NCI-H1436 treated with DMSO at 0.1 percent for 48 hours (cell line): ENCODE measurements at places on chromosomes 1 and 21.

GRCh38 chr1:232384171-232384883 is 245.6 kb downstream of the SIPA1L2 start:
- DNase-seq = no peak

GRCh38 chr1:112579801-112580510 is 39.0 kb downstream of the ST7L start:
- DNase-seq = no peak

- DNase-seq = no peak
Observed at GRCh38 chr1:20508411-20508771, 440 bp upstream of the MUL1 start.

DNA sequence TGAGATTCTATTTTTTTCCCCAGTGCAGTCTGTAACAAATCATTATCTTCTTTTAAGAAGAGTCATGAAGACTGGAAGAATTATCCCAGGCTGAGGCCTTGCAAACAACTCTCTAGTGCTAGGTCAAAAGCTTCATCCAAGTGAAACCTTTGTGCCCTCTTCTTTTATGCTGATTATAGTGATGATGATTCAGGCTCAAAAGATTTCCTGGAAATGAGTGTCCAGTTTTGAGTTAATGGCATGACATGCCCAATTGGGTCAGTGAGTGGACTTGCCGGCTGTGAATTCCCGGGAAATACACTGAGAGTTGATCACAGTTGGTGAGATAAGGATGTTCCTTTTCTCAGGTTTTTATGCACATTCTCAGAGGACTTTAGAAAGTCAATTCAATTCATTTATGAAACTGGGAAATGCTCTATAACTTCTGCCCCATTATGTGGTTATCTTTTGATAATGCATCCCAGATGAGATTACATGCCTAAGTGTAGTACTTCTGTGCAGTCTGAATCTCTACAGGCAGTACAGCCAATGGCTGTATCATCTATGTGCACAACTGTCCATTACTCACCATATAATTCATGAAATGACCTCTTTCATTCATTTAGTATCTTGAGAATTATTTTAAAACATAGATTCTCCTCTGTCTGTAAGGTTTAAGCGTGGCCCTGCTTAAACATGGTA is 66.2 kb downstream of the S1PR1 start:
- DNase-seq = no peak

DNA sequence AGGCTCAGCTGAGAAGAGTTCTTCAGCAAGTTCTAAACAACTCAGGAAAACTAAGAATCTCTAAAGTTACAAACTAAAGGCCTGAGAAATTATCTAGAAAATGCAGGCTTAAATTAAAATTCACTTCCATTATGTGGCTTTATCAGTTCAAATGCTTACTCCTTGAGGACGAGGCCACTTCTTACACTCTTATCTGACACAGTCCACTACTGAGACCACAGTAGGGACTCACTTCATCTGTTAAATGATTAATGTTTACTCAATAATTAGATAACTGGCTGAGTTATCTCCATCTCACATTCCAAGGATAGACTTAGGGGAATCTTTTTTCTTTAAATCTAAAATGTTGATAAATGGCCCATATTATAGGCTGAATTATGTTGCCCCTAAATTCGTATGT is 1.6 kb downstream of the C1orf141 start:
- no peak for DNase-seq

GRCh38 chr21:41600556-41600955 is 92.6 kb upstream of the TMPRSS2 start:
- DNase-seq = no peak

DNA sequence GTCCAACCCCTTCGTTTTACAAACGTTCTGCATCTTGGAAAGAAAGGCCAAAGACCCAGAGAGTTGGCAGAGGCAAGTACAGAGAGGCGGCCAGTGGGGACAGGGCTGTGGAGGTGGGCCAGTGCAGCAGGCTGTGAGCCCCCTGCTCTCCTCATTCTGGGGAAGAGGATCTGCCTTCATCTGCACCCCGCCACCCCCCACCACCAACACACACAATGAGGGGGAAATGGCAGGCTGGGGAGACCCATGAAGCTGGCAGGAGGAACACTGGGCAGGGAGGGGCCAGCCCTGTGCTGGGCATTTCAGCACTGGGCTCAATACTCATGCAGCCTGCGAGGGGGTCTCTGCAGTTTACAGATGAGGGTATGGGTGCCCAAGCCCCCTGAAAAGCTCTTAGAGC is 14.6 kb downstream of the STMN1 start:
- no peak for DNase-seq

DNA sequence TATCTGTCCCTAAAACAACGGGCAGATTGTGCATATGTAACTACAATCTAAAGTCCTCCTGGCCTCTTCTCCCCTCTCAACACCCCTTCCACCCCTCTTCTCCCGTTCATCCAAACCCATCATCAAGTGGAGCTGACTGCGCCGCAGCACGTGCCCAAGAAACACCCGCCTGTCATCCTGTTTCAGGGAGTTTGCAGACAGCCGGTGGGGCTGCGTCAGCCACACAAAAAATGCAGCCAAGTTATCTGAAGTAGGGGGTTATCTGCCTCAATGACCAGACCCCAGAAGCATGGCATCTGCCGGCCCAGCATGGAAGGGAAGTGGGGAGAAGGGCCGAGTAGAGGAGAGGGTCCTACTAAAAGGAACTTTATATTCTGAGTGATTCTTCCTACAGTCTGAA is 49.0 kb downstream of the GPR161 start:
- no peak for DNase-seq

DNA sequence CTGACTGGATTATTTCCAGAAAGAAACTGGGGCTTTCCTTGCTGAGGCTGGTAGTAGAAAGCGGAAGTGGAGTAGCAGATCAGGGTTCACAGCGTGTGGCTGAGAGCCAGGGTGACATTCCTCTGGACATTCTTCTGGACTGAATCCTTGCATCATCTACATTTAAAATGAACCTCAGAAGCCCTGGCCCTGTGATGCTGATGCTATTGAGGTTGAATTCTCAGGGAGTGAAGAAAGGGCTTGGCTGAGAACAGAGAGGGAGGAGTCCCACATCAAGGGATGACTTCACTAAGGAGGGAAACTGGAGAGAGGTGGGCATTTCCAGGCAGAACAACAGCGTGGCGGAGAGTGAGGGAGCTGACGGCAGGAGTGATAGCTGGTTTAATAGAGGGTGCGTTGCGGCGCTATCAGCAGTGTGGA is 102.3 kb upstream of the LMO4 start:
- no peak for DNase-seq

DNA sequence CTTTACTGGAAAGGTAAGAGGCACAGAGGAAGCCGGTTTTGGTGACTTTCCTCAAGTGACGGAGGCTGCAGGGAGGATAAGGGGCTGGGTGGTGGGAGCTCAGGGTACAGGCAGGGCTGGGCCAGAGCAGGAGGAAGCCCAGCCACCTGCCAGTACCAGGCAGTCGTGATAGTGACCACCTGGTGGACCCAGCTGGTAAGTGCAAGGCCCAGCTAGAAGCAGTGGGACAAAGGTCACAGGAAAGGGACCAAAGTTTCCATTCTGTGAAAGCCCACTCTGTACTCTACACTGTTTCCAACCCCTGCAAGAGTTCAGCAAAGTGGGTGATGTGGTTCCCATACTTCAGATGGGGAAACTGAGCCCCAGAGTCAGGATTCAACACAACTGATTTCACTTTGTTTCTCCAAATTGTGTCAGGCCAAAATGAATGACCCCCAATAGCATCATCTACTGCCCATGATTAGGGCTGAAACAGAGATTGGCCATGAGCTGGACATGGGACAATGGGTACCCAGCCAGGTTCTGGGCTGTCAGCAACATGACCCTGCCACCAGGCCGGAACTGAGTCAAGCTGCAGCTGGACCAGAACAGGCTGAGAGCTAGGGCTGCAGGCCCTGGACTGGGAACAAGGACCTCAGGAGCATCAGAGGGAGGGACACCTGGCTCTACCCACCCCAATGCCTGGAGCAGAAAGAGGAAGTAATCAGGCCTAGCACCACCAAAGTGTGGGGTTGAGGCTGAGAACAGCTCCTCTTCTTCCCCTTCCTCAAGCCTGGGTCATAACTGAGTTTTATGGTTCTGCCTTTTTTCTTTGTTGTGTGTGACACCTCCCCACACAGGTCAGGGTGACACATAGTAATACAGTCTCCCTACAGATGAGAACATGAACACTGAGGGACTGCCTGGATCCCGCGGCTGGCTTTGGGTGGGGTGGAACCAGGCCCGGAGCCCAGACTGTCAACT is 50.2 kb downstream of the KCNN3 start:
- no peak for DNase-seq

DNA sequence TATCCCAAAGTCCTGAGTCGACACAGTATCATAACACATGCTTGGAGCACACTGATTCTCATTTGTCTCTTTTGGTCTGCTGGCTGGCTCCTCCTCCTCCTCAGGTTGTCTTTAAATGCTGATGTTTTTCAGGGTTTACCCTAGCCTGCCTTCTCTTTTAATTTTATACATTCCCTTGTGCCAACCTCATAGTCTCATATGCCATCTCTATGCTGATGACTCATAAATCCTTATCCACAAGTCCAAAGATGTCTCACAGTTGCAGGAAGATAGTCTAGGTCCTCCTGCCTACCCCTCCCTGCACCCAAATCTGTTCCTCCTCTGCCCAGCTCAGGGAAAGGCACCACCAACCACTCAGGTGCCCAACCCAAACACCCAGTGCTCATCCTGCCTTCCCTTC is 108.3 kb downstream of the SIPA1L2 start:
- DNase-seq = no peak

DNA sequence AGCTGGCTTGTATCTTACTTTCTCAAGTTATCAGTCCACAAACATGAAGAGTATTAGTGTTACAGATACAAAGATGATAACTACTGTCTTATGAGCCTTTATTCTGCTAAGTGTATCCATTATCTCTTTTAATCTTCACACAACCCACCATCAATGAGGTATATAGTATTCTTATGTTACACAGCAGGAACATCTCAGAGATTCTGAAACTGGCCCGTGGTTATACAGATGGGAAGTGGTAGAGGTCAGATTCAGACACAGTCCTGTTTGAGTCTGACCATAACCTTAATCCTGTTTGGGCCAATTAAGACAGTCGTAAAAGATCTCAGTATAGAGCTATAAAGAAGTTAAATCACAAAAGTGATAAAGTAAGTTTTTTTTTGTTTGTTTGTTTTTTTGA is 5.1 kb upstream of the TMEM269 start:
- no peak for DNase-seq
